ENCODE measurements at places on chromosomes 16 and 17. TPM values are rescaled to one million over a fixed set of nuclear protein-coding genes. Genes with fewer than 3 reads are reported as not detected.
A peak's percentile ranks its signal among the peaks of the same experiment; 100 is the strongest.

DNA sequence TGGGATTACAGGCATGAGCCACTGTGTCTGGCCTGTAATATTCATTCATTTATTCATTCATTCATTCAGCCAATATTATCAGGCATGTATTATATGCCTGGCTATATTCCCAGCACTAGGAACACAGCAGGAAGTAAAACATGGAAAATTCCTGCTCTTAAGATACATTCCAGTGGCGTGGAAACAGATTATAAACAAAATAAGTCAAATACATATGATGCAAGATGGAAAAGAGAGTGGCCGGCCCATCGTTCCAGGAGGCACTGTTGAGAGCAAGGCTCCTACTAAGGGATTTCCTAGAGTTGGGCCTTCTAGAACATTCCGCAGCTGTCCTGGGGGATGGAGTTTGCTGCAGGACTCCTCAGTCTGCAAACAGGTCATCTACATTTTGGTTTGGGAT is 17.7 kb downstream of the ADCY9 start:
- no peak overlapping the region for H3K4me3 ChIP-seq
- no peak for DNase-seq
- H3K27ac ChIP-seq = no peak overlapping the region
- peaks cover 31% of the 10 kb centered on the region for H3K4me1 ChIP-seq

GRCh38 chr16:68089067-68089466 is 3.9 kb downstream of the NFATC3 start:
- peaks cover 3% of the 10 kb centered on the region for H3K4me1 ChIP-seq
- H3K4me3 ChIP-seq = no peak overlapping the region
- H3K36me3 ChIP-seq = no peaks in the 10 kb centered on the region
- H3K27me3 ChIP-seq = no peaks in the 10 kb centered on the region
- H3K27ac ChIP-seq = no peak overlapping the region

DCAF7 gene
- total RNA-seq = 42.3 TPM

TBC1D26 gene
- total RNA-seq = not detected

DNA sequence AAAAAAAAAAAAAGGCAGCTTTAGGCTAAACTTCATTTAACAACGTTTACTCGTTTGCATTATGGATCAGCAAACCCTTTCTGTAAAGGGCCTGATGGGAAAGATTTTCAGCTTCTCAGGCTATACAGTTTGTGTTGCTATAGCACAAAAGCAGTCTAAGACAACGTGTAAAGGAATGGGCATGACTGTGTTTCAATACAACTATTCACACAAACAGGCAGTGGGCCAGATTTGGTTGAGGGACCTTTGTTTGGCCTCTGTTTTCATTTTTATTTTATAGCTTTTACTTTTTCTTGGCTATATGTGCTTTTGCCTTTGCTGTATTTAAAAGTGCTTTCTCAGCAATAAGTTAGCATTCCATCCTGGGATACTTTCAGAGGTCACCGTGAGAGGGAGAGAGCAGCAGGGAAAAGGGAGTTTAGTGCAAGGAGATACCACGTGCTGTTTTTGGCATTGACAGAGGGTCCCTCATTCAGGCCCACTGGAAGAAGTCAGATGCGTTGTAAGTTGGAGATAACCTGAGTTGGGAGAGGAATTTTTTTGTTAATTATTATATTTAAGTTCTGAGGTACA is 335.6 kb downstream of the UTP18 start:
- H3K27ac ChIP-seq = no peak overlapping the region
- no peaks in the 10 kb centered on the region for H3K4me1 ChIP-seq
- no peak overlapping the region for H3K4me3 ChIP-seq
- H3K27me3 ChIP-seq = no peaks in the 10 kb centered on the region

DNA sequence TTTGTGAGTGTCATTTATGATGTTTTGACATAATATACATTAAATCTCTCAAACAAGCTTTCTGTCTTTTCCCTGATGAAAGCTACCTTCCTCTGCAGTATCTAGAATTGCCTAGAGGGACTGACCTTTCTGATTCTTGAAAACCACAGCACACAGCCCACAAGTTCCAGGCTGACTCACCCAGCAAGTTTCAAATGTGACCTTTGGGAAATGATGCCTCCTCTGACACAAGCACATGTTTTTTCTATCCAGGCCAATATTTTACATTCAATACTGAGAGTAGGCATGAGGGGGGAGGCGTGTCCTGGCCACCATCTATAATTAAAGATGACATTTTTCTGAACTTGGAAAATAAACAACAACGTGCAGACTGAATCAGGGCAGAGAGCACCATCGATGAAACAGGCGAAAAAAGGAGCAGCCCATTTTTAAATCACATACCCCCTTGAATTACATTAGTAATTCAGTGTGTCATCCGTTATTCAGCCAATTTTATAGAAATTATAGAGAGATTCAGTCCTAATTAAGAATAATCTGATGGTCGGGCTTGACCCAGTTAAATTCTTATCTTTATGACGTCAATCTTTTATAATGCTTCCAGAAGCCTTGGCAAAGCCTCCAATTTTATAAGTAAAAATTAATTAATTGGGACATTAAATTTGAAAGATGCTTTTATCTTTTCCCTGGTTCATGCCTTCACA is 292.6 kb upstream of the CDH11 start:
- H3K4me1 ChIP-seq = no peaks in the 10 kb centered on the region
- no peaks in the 10 kb centered on the region for H3K27me3 ChIP-seq
- DNase-seq = no peak
- H3K4me3 ChIP-seq = no peak overlapping the region

DNA sequence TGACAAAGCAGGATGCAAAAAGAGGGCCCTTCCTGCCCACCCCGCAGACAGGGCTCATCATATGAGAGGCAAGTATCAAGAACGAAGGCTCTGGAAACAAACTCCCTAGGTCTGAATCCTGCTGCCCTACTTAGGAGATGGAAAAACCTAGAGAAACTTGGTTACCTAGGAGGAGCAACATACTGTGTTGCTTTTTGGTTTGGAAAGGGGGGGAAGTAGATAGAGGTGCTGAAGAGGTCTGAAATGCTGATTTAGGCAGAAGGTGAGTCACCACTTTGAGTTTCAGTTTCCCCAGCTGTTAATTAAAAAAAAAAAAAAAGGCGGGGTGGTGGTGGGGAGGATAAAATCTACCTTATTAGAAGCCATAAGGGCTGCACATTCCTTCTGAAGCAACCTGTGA is 1.5 kb downstream of the N4BP1 start:
- no peak for DNase-seq
- peak overlapping the region; percentile 95 for H3K4me3 ChIP-seq
- H3K27ac ChIP-seq = peak overlapping the region; percentile 93
- peaks cover 50% of the 10 kb centered on the region for H3K4me1 ChIP-seq

AOC3 gene
- total RNA-seq = 9.6 TPM

DNA sequence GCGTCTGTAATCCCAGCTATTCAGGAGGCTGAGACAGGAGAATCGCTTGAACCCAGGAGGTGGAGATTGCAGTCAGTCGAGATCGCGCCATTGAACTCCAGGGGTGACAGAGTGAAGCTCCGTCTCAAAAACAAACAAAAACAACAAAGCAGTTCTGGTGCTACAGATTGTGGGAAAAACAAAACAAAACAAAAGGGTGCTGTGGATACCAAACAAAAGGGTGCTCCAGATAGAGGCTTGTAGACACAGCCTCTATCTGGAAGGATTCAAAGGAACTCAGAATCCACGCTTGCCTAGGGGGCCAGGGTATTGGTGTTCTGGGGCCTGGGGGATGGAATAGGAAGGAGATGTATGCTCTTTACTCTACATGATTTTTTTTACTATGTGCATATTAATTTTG is 2.5 kb downstream of the MYLK3 start:
- no peaks in the 10 kb centered on the region for H3K36me3 ChIP-seq
- no peaks in the 10 kb centered on the region for H3K27me3 ChIP-seq
- H3K4me1 ChIP-seq = peaks cover 3% of the 10 kb centered on the region
- no peak for DNase-seq

GRCh38 chr16:59964232-59964924 is 1230.3 kb upstream of the GOT2 start:
- no peaks in the 10 kb centered on the region for H3K27me3 ChIP-seq
- H3K27ac ChIP-seq = no peak overlapping the region
- H3K4me3 ChIP-seq = no peak overlapping the region
- no peaks in the 10 kb centered on the region for H3K4me1 ChIP-seq
- no peaks in the 10 kb centered on the region for H3K36me3 ChIP-seq

- no peaks in the 10 kb centered on the region for H3K27me3 ChIP-seq
- no peak for DNase-seq
- H3K4me3 ChIP-seq = no peak overlapping the region
- H3K4me1 ChIP-seq = no peaks in the 10 kb centered on the region
- H3K27ac ChIP-seq = no peak overlapping the region
These were observed 324.0 kb downstream of the KCNJ2 start for GRCh38 chr17:70493277-70493874.

APOH gene
- total RNA-seq = not detected

PHF23 gene
- 23.1 TPM for total RNA-seq

DNA sequence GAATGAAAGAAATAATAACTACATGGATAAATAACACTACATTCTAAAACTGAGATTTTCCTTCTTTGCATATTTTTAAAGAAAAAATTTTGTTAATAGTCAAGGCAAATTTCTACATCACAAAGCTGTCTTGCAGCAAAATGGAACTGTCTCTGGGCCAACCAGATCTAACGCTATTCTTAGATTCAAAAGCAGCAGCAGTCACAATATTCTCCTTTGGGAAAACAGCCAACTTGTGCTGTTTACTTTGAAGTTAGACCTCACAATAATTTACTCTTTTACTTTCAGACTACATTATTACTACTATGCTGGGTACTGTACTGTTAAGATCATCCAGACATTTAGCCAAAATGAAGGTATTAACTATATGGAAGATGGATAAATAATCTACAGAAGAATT is 189.1 kb downstream of the CEP112 start:
- DNase-seq = no peak
- no peaks in the 10 kb centered on the region for H3K36me3 ChIP-seq
- no peaks in the 10 kb centered on the region for H3K27me3 ChIP-seq
- H3K27ac ChIP-seq = no peak overlapping the region

ASGR2 gene
- 0.49 TPM for total RNA-seq

DNA sequence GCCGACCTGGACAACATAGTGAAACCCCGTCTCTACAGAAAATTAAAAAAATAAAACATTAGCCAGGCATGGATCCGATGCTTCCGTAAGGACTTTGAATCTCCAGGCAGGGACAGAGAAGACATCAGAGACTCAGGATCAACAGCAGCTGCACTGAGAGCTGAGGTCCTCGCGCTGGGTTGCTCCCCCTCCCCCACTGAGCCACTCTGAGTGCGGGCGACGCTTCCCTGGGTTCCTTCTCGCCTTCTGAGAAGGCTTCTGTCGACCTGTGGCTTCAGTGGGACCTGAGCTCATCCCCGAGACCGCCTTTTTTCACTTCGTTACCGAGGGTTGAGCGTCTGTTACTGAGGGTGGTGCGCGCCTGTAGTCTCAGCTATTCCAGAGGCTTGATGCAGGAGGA is 20.4 kb downstream of the ACTG1 start:
- DNase-seq = no peak
- no peaks in the 10 kb centered on the region for H3K36me3 ChIP-seq
- no peak overlapping the region for H3K4me3 ChIP-seq
- no peak overlapping the region for H3K27ac ChIP-seq
- peaks cover 14% of the 10 kb centered on the region for H3K4me1 ChIP-seq

CETP gene
- total RNA-seq = not detected

DNA sequence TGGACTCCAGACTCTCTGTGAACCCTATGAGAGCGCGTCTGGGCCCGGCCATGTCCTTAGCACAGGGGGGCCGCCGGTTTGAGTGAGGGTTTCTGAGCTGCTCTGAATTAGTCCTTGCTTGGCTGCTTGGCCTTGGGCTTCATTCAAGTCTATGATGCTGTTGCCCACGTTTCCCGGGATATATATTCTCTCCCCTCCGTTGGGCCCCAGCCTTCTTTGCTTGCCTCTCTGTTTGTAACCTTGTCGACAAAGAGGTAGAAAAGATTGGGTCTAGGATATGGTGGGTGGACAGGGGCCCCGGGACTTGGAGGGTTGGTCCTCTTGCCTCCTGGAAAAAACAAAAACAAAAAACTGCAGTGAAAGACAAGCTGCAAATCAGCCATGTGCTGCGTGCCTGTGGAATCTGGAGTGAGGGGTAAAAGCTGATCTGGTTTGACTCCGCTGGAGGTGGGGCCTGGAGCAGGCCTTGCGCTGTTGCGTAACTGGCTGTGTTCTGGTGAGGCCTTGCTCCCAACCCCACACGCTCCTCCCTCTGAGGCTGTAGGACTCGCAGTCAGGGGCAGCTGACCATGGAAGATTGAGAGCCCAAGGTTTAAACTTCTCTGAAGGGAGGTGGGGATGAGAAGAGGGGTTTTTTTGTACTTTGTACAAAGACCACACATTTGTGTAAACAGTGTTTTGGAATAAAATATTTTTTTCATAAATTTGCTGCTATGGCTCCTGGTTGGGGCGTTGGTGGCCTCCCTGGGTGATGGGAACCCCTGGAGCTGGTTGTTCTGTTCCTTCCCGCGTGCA is 23.1 kb downstream of the STAT5A start:
- no peaks in the 10 kb centered on the region for H3K27me3 ChIP-seq
- DNase-seq = peak; percentile 84
- H3K4me3 ChIP-seq = no peak overlapping the region
- H3K36me3 ChIP-seq = no peaks in the 10 kb centered on the region

ZG16 gene
- total RNA-seq = not detected

GRCh38 chr16:70770626-70771552 is 30.1 kb downstream of the VAC14 start:
- H3K36me3 ChIP-seq = peaks cover 11% of the 10 kb centered on the region
- H3K27me3 ChIP-seq = no peaks in the 10 kb centered on the region

DNA sequence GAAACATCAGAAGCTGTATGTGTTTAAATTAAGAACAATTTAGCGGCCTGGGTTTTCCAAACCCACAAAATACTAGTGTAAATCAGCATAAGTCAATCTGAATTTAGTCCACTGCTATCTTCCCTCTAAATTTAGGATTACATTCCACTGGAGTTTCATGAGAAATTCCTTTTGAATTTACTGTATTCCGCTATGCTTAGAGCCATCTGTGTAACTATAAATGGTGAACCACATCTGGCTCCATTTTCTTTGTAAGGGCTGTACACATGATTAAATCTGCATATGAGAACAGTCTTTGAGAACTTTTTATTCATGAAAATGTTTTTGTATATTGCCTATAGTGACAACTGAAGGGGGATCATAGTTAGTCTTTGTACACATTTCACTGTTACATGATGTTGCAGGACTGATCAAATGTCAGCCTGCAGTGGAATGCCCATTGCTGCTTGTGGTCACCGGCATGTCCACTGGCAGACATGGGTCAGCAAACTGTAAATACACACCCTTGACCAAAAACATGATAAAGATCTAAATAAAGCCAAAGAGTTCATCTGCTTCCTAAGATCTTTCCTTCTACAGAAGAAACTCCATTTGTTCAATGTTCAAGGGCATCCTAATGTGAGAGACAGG is 36.8 kb downstream of the RPGRIP1L start:
- H3K4me1 ChIP-seq = peaks cover 11% of the 10 kb centered on the region
- H3K27ac ChIP-seq = no peak overlapping the region
- no peaks in the 10 kb centered on the region for H3K27me3 ChIP-seq
- no peak for DNase-seq
